ENCODE measurements at places on chromosomes 3 and 15. TPM values are rescaled to one million over a fixed set of nuclear protein-coding genes. Genes with fewer than 3 reads are reported as not detected.

GRCh38 chr3:119601154-119601553 lies 3.5 kb downstream of the PLA1A start:
- no peak for DNase-seq

DPH3 gene
- 31.9 TPM for total RNA-seq

GRCh38 chr3:187322291-187322690 lies 30.8 kb upstream of the MASP1 start:
- no peak for DNase-seq

GRCh38 chr3:165783383-165783782 lies 53.8 kb downstream of the BCHE start:
- no peak for DNase-seq

GRCh38 chr3:76177610-76178009 lies 392.3 kb upstream of the ZNF717 start:
- DNase-seq, result no peak

DNA sequence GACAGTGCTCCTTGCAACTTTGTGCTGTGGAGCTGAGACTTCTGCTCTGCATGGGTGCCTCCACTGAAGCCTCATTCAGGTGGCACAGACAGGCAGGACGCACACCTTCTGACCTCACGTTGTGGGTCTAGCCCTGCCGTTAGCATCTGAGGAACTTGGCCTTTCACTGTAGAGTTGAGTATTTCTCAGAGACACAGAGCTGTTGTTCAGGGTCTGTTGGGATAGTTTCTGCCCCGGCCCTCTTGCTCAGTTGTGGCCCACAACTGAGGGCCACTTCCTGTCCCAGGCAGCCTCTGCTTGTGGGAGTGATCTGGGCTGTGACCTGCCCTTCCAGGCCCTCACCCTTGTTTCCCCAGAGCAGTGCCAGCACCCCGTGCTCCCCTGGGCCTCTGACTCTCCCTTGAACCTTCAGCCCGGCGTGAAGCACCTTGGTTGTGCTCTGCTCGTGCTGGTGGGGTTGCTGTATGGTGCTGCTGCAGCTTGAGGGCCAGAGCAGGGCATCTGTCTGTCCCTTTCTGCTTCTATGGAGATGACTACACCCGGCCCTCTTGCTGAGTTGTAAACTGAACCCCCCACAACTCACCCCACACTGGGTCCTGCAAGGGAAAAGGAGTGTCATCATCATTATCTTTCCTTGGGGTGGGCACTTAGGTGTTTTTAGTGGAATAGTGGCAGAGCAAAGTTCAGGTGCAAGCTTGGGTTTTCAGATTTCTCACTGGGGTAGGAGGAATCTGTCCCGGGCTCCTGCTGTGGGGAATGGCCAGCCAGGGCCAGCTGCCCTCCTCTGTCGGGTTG lies 11.7 kb downstream of the BAHD1 start:
- DNase-seq, result no peak

TMEM40 gene
- not detected for total RNA-seq

ASB14 gene
- not detected for total RNA-seq

DNA sequence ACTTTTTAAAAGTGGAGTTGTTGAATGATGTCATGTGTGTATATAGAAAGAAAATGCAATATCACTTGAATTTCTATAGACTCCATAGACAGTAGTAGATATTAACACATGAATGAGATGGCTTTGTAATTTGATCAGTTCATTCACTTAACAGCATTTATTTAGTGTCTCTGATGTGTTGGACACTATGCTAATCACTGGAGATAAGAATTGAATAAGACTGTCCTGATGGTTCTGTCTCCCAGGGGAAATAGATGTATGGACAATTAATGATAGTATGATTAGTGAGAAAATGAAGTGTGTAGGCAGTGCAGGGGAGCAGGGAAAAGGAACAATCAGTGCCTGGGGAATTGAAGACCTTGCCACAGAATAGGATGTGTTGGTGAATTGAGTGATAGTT lies 72.9 kb downstream of the RIOX2 start:
- DNase-seq, result no peak

AMOTL2 gene
- 55.6 TPM for total RNA-seq

DNA sequence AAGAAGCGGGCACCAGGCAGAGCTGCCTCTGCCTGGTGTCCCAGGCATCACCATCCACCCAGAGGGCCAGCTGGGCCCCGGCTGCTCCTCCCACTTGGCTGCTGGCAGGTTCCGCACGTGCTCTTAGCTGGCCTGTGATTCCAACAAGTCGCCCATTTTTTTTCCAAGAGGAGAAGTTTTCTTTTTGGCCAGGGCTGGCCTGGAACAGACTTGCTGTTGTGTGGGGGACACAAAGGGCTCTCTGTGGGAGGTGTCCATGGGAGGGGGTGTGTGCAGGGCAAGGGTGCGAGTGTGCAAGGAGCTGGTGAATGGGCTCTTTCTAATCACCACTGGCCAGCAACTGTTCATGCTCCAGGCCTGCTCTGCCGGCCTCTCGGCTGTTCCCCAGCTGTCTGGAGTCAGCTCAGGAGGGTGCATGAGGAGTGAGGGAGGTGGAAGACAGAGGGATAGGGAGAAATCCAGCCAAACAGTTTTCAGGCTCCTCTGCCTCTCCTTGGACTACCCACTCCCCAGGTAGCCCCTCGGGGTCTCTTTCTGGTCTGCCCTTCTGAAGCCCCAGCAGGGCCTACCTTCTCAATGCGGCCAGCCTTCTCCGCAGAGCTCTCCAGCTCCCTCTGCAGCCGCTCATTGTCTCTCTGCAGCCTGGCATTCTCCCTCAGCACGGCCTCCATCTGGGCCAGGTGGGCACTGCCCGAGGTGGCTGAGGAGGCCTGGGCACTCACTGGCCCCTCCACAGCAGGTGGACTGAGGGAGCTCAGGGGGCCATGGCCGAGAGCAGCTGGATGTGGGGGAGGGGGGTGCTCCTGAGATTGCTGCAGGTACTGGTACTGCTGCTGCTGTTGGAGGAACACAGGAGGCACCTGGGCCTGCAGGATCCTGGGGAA lies 7.1 kb downstream of the AMOTL2 start:
- DNase-seq, result peak; percentile 50

Measured in neural crest cell (in vitro differentiated cells).